GM06990 (cell line): ENCODE measurements at places on chromosomes 1 and 21.

- no peak for DNase-seq
Observed at GRCh38 chr1:202945483-202945882, 12.6 kb downstream of the ADIPOR1 start.

- DNase-seq: no peak
Observed at GRCh38 chr1:11406845-11407244, 72.1 kb upstream of the DISP3 start.

DNA sequence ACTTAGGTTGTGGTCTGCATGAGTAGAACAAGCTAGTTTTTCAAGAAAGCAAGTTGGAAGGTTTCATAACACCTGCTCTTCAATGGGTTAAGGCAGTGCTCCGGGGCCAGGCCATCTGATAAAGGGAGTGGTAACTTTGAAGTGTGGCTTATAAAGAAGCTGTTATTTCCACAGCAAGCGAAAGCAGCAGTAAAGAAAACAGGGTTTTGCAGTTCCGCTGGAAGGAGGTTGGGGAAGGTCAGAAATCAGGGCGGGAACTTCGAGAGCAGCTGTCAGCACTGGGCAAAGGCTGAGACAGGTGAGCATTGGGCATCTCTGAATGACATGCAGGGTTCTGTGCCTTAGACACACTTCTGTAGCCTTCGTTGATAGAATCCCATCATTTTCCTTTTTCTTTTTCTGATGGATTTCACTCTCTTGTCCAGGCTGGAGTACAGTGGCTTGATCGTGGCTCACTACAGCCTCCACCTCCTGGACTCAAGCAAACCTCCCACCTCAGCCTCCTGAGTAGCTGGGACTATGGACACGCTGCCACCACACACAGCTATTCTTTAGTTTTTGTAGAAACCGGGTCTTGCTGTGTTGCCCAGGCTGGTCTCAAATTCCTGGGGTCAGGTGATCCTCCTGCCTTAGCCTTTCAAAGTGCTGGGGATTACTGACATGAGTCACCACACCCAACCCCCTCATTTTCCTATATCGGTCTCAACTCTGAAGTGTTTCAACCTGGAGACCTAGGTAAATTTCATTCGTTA lies 20.5 kb downstream of the TMEM51 start:
- no peak for DNase-seq

DNA sequence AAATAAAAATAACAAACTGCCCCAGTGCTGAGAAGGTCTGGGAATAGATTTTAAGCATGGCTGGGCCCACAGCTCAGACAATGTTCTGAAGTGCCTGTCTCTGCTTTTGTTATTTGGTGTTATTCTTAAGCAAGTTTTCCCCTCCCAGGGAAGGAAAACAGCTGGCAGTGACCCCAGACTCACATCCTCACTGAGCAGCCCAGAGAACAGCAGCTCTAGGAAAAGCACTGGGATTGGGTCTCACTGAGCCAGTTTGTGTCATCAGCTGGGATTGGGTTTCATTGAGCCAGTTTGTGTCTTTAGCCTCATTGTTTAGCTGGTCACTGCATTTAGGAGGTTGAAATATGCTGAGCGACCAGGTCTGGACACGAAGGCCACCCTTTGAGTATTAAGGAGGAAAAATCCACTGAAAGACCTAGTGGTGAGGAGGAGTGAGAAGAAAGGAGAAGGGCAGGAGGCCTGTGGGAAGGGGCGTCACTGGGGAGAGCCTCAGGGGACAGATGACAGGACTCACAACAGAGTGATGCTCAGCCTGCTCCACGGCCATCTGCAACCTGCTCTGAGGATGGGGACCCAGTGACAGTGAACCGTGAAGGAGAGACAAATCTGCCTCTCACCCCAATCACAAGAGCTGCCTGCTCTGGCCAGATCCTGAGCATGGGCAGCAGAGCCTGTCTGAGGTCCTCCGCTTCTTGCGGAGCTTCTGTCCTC lies 103.8 kb downstream of the TOMM20 start:
- peak; percentile 46 for DNase-seq

DNA sequence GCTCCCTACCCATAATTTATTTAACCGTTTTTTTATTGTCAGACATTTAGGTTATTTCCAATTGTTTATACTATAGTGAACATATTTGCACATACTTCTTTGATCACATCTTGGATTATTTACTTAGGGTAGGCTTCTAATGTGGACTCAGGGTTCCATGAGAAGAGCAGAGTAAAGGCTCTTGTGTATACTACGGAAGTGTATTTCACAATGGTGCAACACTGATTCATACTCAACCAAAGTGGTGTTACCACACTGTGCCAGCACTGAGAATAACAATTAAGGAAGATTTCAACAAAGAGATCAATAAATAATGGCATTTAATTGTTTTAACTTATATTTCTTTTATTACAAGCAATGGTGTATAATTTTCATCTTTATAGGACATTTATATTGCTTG lies 251.2 kb downstream of the ZNF326 start:
- no peak for DNase-seq

GRCh38 chr1:74363220-74363619 lies 128.0 kb downstream of the TNNI3K start:
- no peak for DNase-seq

DNA sequence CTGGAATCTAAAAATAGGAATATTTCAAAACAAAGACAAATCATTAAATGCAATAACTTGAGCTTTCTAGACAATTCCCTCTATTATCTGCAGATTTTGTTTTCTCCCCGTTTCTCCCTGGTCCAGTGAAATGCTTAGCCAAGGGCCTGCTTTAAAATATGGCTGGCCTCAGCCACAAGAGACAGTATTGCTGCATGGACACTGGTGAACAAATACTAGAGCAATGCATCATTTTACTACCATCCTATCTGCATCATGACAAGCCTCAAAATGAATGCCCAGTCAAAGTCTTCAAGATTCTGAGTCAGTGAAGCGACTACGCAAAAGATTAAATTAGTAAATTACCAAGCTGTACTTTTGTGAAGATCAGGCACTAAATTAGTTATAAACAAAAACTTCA lies 80.5 kb downstream of the ENAH start:
- DNase-seq: no peak

DNA sequence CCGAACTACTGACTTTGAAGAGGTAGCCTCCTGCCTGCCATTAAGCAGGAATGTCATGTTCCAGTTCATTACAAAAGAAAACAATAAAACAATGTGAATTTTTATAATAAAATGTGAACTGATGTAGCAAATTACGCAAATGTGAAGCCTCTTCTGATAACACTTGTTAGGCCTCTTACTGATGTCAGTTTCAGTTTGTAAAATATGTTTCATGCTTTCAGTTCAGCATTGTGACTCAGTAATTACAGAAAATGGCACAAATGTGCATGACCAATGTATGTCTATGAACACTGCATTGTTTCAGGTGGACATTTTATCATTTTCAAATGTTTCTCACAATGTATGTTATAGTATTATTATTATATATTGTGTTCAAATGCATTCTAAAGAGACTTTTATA lies 159.8 kb upstream of the SGIP1 start:
- peak; percentile 71 for DNase-seq

GRCh38 chr1:30378991-30379581 lies 344.3 kb downstream of the MATN1 start:
- DNase-seq: no peak

DNA sequence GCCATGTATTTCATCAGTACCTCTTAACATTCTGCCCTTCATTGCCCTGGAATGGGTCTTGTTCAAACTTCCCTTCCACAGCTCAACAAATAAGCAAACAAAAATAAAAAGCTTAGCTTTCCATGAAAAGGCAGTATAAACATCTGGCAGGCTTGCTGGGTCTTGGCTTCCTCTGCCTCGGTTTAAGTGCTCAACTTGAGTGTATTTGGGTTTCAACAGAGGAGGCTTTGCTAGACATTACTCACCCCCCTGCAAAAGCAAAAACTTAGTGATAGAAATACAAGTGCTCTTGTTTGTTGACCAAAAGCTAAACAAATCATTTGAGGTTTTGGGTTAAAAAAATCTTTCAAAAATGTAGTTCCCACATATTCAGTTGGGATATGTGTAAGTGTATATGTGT lies 518.5 kb downstream of the PLPP3 start:
- DNase-seq: no peak

- DNase-seq: no peak
Observed at GRCh38 chr1:194347200-194347599, 1160.8 kb upstream of the B3GALT2 start.

GRCh38 chr1:95111014-95111413 lies 6.1 kb upstream of the TLCD4 start:
- DNase-seq: no peak

DNA sequence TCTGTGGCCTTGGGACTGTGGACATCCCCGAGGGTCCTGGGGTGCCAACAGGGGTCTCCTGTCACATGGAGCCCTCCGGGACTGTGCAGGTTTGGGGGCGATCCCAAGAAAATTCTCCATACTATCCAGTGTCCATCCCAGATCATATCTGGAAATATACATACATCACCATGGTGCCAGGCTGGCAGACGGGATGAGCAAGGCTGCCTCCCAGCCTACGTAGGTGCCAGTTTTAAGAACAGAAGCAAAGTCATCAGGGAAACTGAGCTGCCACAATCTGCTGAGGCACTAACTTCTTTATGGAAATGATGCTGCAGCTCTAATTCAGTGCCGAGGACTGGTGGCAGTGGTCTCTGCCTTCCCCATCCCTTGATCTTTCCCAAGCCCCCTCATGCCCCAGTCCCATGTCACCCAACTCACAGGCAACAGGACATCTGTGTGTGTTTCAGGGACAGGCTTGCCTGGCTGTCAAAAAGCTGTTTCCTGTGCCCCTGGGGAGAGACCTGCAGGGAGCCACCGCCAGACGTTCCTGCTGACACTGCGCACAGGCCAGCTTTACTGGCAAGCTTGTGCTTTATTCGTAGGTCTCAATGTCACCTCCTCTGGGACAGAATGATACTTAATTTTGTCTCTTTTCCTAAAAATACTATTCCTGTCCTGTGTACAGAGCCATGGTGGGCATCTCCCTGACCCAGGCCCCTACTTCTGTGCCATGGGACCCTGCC lies 15.5 kb downstream of the TEX35 start:
- DNase-seq: no peak

DNA sequence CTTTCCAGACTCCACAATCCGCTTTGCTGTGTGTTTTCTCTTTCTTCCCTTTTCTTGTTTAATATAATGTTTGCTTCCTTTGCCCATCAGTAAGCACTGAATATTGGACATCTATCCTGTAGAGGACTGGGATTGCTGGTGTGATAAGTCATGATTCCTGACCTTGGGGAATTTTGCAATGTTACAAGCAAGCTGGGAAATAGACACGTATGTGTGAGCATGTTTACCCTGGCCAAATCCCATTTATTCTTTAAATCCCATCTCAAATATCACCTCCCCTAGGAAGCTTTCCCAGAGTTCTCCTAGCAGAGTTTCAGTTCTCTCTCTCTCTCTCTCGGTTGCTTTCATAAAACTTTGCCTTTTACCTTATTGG lies 155.3 kb downstream of the ROR1 start:
- no peak for DNase-seq

- no peak for DNase-seq
Observed at GRCh38 chr1:196651637-196652215, at the start of gene CFH. Gene CFH (plus strand): TSS chr1:196652043. CDS start chr1:196652118, 75 bp downstream.

DNA sequence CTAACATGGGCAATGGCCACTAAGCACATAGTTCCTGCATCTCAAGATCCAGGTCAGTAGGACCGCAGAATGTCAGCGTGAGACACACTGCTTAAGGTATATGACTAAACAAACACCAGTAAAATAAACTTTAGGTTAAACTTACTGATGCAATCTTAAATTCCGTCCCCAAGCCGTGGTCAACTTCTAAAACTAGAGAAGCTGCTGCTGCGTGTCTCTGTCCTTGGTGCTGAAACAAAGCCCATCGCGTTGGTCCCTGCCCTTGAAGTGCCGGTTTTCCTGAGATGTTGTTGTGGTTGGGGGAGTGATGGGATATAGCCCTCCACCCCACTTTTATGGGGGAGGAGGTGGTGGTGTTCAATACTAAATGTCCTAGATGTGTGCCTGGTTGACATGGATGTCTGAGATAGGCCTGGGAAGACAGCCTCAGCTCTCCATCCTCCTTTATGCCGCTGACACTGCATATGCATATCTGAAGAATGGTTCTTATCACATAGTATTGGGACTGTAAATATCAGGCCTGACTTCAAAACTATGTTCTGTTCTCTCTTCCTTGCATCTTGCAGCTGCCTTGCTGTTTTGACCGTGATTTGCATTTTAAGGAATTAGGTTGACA lies 72.0 kb upstream of the KCNA3 start:
- DNase-seq: no peak

GRCh38 chr1:8059161-8059622 lies 33.1 kb upstream of the ERRFI1 start:
- DNase-seq: no peak

DNA sequence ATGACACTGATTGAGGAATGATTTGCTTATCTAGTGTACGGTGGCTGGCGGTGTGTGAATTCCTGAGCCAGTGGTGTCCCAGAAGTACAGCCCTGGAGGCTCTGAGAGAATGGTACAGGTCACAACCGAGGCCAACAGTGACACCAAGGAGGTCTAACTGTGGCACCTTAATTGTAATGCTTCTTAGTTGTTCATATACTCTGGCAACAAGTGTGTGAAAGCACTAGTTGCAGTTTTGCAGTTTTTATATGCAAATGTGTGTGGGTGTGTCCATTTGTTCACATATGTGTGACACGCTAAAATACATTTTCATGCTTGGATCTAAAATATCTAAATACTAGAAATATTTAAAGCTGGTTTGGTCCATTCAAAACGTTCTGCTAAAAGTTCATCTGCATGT lies 185.3 kb upstream of the FMN2 start:
- DNase-seq: no peak

DNA sequence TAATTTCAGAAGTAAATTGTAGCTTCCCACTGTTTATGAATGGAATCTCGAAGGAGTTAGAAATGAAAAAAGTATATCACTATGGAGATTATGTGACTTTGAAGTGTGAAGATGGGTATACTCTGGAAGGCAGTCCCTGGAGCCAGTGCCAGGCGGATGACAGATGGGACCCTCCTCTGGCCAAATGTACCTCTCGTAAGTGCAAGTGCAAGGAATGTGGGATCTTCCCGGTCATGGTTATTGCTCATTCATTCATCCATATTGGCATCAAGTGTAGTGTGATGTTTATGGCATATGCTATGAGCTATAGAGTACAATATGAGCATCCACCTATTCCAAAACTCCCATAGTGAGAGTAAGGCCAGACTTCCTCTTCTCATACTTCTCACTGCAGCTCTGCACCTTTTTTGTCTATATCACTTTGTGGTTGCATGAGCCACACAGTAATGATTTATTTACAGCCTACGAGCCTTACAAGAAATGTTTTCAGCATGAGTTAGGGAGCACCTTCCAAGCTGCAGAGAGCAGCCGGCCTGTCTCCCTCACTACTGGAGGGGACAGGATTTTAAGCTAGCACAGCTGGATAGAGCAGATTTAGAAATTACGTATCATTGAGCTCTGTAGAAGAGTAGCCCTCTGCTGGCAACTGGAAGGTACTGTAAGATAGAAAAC lies 24.9 kb upstream of the CR1L start:
- DNase-seq: no peak
